ENCODE measurements at places on chromosomes 2 and 18.

DNA sequence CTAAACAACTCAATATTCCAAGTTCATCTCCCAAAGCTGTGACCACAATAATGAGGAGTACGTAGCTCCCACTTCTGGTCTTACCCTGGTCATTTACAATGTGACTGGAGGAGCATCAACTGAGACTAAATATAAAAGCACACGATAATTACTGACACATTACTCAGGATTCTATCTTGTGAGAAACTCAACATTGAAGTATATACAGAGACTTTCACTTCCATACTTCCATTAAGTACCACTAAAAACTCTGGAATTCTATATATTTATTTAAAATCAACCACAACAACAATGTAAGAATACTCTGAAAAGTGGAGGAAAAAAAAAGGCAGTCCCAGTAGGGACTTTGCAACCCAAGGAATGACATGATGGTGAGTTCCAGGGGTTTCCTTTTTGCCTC is 61.4 kb downstream of the XDH start:
- no peak for DNase-seq

DNA sequence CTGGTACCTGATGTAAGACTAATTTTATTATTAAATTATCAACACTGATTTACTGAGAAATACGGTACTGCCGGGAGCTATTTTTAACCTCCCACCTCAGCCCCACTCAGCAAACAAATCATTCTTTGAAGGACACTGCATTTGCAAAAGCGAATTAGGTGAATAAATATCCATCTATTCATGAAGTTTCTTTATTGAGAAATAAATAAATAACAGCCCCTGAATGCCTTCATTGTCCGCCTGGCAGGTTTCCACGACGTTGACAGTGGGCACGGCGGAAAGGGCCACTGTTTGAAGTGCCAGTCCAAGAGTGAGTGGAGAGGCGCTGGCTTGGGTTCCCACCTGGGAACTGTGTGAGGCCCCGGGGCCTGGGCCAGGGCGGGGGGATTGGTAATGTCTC is 15.7 kb downstream of the C1QL2 start:
- DNase-seq: no peak

DNA sequence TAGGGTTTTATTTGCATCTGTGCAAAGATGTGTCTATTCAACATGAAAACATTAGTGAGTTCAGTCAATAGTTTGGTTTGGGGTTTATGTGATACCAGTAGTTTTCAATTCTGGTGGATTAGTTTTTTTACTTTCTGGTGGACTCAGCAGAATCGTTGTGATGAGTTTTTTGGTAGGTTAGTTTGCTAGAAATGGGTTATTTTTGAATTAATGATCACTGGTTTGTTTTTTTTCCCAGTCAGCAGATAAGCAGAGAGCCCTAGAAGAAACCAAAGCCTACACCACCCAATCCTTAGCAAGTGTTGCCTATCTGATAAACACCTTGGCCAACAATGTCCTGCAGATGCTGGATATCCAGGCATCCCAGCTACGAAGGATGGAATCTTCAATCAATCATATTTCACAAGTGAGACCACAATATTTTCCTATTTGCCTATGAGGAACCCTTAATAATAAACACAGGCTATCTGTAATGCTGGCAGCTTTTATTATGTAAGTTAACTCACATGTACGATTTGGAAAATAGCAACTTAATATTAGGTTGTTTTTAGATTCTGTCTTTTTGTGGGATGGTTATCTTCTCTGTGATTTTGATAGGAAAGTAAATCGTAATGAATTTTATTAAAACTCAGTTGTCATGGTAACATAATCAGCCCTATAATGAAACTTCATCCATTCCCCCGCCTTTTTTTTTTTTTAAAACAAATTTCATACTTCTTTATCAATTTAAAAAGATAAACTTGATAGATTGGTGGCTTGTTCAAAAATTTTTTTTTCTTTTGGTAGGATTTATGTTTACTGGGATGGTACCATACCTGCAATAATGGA is 38.7 kb downstream of the ABI2 start:
- no peak for DNase-seq

GRCh38 chr2:120210270-120210693 is 12.9 kb downstream of the TMEM185B start:
- peak; percentile 11 for DNase-seq

GRCh38 chr2:60447943-60448342 is 105.5 kb downstream of the BCL11A start:
- DNase-seq: no peak

- DNase-seq: no peak
Observed at GRCh38 chr2:226622484-226622883, 177.1 kb downstream of the IRS1 start.

- no peak for DNase-seq
Observed at GRCh38 chr2:76044701-76045100, 334.0 kb upstream of the GCFC2 start.

- DNase-seq: peak; percentile 69
Observed at GRCh38 chr2:160918906-160919503, 241.2 kb upstream of the TANK start.

DNA sequence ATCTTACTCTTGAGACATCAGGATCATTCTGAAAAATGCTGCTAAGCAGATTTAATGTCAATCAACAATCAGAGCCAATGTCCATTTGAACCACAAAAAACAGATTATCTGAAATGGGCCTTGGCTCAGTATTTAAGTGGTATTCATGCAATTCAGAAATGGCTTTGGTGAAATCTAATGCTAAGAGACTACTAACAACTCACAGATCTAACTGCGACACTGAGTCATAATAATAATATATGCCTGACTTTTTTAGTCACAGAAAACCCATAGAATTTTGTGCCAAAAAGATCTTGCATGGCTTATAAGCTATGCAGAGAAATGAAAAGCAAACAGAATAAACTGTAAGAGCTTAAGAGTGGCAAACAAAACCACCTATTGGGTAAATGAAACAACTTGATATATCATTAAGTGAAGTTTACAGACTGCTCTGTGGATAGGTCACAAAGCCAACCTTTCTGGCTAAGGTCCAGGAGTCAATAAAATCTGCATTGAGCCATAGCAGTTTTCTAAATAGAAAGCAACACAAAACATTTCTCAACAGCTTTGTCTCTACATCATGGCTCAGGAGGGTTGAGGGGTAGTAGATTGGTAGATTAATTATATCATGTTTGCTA is 234.3 kb downstream of the LRATD1 start:
- DNase-seq: no peak

GRCh38 chr2:47222826-47223554 is 67.9 kb upstream of the STPG4 start:
- no peak for DNase-seq

GRCh38 chr2:239226677-239227581 is 173.9 kb downstream of the HDAC4 start:
- DNase-seq: no peak

DNA sequence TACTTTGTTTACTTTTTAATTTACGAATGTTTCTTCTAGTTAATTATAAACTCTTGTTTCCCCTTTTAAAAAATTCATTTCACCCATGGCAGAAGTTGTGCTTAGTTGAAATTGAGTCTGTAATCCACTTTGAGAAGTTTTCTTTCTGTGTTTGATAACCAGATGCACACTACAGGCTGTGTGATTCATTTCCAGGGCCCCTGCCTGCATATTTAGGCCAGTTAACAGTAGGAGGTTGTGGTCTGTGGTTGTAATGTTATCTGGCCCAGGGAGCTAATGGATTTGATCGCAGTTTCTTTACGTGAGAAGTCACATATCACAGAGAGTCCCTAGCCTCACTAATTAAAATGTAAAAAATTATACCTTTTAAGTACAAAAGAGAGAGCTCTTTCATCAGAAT is 3.3 kb downstream of the CDH7 start:
- no peak for DNase-seq

DNA sequence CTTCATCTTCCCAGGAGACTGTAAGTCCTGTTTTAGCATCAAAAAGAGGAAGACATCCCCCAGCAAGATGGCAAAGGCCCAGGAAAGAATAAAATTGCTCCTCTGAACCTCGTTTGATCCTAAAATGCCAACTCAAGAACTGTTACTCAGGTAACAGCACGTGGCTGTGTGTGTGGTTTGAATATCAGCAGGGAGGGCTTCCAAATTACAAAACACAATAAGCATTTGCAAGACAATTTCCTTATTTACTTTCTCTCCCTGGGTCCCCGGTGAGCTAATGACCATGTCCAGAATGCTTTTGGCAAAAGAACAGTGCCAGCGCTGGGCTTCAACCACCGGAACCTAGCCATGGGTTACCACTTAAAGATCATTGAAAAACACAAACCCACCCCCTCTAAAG is 163.6 kb downstream of the C1D start:
- no peak for DNase-seq

GRCh38 chr2:235768606-235769005 is 274.8 kb downstream of the AGAP1 start:
- DNase-seq: no peak

DNA sequence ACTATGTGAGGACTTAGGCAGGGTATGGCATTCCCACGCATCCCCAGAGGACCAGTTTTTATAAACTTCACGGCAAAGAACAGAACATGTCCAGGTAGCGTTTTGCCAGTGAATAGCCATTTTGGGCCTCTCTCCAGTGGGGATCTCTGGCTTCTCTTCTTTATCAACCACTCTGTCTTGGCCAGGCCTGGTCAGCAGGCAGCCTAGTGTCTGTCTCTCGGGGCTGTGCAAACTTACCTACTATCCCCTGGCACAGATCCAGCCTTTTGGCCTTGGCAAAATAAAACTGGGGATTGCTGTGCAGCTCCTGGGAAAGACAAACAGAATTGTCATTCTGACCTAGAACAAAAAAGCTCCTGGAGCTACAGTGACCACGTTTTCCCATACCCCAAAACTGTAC is 14.5 kb downstream of the CAPN14 start:
- DNase-seq: no peak

GRCh38 chr2:200220251-200220650 is 86.2 kb upstream of the SPATS2L start:
- no peak for DNase-seq

GRCh38 chr2:20454036-20454981 is 7.4 kb downstream of the RHOB start:
- DNase-seq: no peak

DNA sequence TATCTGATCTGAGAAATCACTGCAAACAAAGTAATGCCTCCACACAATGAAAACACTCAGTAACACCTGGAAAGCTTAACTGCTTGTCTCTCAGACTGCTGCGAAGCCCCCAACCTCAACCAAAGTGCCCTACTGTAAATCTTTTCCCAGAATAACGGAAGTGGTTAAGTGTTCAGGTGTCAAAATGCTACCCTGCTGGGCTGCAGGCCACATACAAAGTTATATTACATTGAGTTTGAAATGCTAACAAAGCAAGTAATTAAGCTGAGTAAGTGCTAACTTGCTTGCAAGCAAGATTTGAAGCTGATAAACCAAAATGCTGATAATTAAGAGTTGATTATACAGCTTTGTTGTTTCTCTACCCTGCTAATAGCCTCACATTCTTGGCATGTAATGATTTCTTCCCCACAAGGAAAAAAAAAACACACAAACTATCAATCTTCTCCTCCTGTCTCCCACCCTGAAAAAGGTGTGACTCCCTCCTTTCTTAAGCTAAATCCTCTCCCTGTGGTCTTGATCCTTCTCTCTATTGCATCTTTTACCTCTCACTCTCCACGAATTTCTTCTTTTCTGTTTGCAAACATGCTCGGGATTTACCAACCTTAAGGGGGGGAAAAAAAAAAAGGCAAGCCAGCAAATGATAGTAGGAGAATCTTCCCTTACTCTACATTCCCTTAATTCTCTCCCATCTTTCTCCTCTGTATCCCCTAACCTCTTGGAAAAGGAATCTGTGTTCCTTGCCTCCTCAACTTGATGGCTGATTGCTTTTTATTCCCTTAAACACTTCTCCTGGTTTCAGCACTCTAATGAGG is 266.8 kb upstream of the SIX3 start:
- no peak for DNase-seq

DNA sequence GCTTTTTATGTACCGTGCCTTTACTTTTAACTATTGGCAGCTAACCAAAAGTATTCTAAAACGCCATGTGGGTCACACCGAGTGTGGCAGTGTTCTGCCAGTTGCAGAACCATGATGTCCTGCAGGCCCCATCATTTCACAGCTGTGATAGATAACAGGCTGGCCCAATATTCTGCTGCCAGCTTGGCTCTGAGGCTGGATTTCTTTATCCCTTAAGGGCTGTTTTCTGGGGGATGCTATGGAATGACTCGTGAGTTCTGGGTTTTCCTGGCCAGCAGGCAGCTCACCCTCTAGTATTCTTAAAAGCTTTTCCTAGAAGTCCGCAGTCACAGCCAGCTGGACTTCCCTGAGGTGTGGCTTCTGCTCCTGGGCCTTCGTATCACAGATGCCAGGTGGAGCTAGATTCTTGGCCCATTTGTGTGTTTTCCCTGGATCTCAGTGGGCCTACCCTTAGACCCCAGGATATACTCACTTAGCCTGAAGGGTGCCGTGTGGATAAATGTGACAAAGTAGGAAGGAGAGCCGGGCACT is 41.0 kb downstream of the FHOD3 start:
- DNase-seq: no peak

DNA sequence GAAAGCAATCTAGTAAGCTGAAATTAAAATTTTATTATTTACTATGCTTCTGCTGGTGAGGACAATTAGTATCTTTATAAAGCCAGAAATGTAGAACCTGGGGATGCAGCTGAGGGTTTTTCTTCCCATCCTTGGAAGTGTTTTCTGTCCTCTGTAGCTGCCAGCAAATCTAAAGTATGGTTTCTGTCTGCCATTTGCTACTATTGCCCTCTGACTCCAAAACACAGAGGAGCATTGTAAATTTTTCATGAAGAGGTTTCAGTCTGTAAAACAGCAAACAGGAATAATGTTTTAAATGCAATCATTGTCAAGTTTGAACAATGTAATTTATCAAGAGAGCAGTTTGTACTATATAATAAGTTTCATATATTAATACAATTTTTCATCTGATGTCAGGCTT is 258.8 kb downstream of the ZNF407 start:
- DNase-seq: no peak

- no peak for DNase-seq
Observed at GRCh38 chr2:23708771-23709170, 218.2 kb downstream of the ATAD2B start.

DNA sequence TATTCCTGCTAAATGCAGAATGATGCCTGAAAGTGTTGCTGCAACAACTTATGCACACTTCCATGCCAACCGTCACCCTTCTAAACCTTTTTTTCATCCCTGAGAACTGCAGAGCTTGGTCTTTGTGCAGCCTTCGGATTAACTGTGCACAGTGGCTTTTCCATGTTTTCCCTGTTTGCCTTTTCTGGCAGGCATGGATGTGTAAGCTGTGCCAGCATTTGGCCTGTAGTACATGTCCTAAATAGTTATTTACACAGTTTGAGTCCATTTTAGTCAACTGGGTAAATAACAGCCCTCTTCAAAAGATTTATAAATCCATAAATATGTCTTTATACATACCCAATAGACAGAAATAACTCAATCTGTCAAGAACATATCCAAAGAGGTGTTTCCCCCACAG is 31.5 kb downstream of the MEIS1 start:
- no peak for DNase-seq

DNA sequence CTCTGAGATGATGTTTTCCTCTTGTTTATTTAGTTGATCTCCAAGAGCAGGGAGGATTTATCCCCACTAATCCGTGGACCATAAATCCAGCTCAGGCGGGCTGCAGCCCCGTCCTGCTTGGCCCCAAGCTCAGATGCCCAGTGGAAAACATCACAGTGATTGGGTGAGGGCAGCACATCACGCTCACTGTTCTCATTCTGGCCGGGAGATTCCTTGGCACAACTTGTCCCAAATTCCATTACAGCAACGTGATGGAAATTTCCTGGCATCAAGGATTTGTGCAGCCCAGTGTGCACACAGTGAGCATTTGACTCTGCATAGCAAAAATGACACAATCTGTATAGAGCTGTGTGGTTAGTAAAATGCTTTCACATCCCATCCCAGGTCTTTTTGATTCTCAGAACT is 96.8 kb downstream of the VAPA start:
- no peak for DNase-seq

- no peak for DNase-seq
Observed at GRCh38 chr2:225510796-225511195, 111.3 kb downstream of the NYAP2 start.
